ENCODE measurements at places on chromosomes 6 and 20. TPM values are rescaled to one million over a fixed set of nuclear protein-coding genes. Genes with fewer than 3 reads are reported as not detected.

Gene ARHGAP18
- total RNA-seq, result 11.8 TPM

Gene DYNLT2
- total RNA-seq, result 6.6 TPM

Gene RAET1G
- not detected for total RNA-seq

Gene ECT2L
- total RNA-seq, result 0.09 TPM

Gene MRPL18
- total RNA-seq, result 62.8 TPM

DNA sequence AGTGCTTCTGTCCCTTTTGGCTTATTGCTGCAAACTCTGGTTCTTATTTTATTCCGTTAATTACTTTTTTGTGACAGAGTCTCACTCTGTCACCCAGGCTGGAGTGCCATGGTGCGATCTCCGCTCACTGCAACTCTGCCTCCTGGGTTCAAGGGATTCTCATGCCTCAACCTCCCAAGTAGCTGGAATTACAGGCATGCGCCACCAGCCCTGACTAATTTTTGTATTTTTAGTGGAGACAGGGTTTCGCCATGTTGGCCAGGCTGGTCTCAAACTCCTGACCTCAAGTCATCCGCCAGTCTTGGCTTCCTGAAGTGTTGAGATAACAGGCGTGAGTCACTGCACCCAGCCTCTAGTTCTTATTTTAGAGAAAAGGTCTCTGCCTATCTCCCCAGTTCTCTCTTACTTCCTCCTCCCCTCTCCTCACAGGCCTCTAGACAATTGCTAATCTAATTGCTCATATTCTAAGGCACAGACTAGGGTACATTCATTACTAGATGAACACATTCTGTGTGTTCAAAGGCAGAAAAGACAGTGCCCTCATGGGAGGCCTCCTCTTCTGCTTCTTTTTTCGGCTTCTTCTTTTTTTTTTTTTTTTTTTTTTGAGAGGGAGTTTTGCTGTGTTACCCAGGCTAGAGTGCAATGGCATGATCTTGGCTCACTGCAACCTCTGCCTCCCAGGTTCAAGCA is 27.0 kb downstream of the EDEM2 start:
- DNase-seq, result no peak
- H3K27ac ChIP-seq, result no peak overlapping the region
- peaks cover 55% of the 10 kb centered on the region for H3K36me3 ChIP-seq
- no peaks in the 10 kb centered on the region for H3K27me3 ChIP-seq

GRCh38 chr6:2917065-2917464 is 14.0 kb upstream of the SERPINB9 start:
- no peaks in the 10 kb centered on the region for H3K36me3 ChIP-seq
- H3K27me3 ChIP-seq, result no peaks in the 10 kb centered on the region
- H3K4me3 ChIP-seq, result no peak overlapping the region
- H3K4me1 ChIP-seq, result no peaks in the 10 kb centered on the region

DNA sequence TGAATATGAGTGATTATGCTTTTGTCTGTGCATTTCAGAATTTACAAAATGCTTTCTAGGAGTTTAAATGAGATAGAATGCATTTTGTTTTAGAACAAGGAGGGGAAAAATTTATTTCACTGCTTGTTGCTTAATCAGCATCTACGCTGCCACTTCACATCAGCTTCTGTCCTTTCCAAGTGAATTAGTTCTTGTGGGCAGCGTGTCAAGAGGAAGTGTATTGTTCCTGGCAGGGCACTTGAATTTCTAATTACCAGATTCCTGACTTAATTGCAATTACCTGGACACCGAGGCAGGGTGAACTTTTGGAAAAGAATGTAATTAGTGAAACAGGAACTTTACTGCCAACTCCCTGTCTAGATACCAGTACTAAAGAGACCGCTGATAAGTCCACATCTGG is 263.5 kb downstream of the TMEM242 start:
- no peak overlapping the region for H3K4me3 ChIP-seq
- H3K27ac ChIP-seq, result no peak overlapping the region
- H3K4me1 ChIP-seq, result peaks cover 11% of the 10 kb centered on the region

- no peaks in the 10 kb centered on the region for H3K27me3 ChIP-seq
- H3K27ac ChIP-seq, result no peak overlapping the region
- H3K4me3 ChIP-seq, result no peak overlapping the region
- DNase-seq, result no peak
- H3K4me1 ChIP-seq, result no peaks in the 10 kb centered on the region
These were observed 140.6 kb downstream of the PXDC1 start for GRCh38 chr6:3610921-3611320.

- no peak overlapping the region for H3K27ac ChIP-seq
- no peak for DNase-seq
- no peaks in the 10 kb centered on the region for H3K27me3 ChIP-seq
- H3K4me1 ChIP-seq, result no peaks in the 10 kb centered on the region
These were observed 771.4 kb upstream of the MMS22L start for GRCh38 chr6:98054453-98054852.

GRCh38 chr20:36384022-36384619 is 78.0 kb downstream of the DLGAP4 start:
- H3K4me3 ChIP-seq, result no peak overlapping the region
- no peaks in the 10 kb centered on the region for H3K27me3 ChIP-seq
- no peaks in the 10 kb centered on the region for H3K36me3 ChIP-seq
- no peak overlapping the region for H3K27ac ChIP-seq

GRCh38 chr6:107641500-107641941 is 151.6 kb downstream of the SOBP start:
- no peaks in the 10 kb centered on the region for H3K36me3 ChIP-seq
- no peak overlapping the region for H3K27ac ChIP-seq
- H3K4me3 ChIP-seq, result no peak overlapping the region
- DNase-seq, result no peak
- peaks cover 7% of the 10 kb centered on the region for H3K4me1 ChIP-seq

DNA sequence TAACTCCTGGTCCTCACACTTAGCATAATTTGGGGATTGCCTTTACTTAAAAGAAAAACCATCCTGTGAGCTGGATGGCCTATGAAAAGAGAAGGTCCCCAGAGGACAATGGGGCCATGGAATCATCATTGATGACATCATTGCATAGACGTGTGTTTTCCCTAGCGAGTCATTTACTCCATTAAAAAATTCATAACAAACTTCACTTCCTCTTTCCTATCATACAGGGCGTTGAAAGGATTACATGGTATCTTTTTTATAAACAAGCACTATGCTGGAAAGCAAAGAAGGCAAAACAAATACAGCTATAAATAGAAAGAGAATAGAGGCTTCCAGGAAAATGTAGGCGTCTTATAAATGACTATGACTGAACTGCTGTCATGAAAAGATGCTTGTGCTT is 11.3 kb upstream of the COL12A1 start:
- no peak for DNase-seq
- H3K27me3 ChIP-seq, result no peaks in the 10 kb centered on the region
- no peak overlapping the region for H3K27ac ChIP-seq
- no peak overlapping the region for H3K4me3 ChIP-seq
- H3K36me3 ChIP-seq, result no peaks in the 10 kb centered on the region
